SK-N-MC (cell line): ENCODE measurements at places on chromosomes 13 and 19.

DNA sequence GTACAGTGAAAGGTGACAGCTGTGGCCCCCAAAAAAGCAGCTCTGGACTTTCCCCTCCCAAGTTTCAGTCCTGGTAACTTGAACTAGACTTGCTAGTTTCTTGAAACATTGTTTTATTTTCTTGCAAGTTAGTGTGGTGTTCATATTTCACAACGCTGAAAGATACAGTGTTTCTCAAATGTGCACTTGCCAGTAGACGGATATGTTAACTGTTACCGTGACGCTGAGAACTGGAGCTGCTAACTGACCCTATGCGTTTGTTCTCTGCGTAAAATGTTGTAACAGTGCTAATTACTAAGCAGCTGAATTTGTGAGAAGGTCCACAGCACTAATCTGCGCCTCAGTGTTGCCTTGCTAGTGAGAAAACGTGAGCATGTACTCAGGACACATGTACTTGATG lies 79.6 kb downstream of the GGACT start:
- DNase-seq: no peak

DNA sequence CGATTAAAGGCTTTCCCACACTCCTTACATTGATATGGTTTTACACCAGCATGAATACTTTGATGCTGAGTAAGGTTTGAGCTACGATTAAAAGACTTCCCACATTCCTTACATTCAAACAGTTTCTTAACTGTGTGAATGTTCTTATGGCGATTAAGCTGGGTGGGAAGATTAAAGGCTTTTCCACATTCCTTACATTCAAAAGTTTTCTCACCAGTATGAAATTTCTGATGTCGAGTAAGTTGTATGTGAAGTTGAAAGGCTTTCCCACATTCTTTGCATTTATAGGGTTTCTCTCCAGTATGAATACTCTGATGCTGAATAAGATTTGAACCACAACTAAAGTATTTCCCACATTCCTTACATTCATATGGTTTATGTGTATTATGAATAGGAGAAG lies 20.0 kb downstream of the ZNF780B start:
- DNase-seq: no peak

GRCh38 chr13:79869326-79869725 lies 388.4 kb downstream of the NDFIP2 start:
- no peak for DNase-seq

- DNase-seq: no peak
Measured at GRCh38 chr13:68736961-68737360, 1370.7 kb upstream of the ATXN8OS start.

GRCh38 chr13:113665597-113666328 lies 1.3 kb upstream of the GRK1 start:
- no peak for DNase-seq

DNA sequence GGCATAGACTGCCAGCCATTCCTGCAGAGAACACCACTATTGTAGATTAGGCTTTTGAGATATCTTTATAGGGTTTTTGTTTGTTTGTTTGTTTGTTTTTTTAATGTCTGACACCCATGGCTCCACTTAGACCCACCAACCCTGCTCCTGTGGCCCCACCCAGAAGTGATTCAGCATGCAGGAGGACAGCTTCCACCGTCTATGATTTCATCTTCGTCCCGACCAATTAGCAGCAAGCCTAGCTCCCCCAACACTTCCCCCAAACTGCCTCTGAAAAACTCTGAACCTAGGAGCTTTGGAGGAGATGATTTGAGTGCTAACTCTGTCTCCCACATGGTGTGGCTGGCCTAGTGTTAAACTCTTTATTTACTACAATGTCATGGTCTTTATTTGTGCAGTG lies 108.3 kb upstream of the RXFP2 start:
- DNase-seq: no peak

GRCh38 chr19:43351998-43352746 lies 1.3 kb upstream of the CD177 start:
- no peak for DNase-seq

DNA sequence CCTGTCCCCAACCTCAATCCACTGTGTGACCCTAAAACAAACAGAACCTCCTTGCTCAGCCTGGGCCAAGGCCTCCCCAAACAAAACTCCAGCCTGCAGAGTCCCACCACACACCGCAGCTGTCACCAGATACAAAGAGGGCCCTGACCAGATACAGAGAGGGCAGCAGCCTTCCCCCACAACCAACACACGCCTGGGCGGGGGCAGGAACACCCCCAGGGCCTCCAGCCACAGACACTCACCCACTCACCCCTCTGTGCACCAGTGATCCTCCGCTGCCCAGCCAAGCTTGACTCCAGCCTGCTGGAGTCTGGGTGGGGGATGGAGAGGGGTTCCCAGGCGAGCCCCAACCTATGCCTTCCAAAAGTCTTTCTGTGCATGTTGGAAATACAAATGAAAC lies 5.9 kb upstream of the CIRBP start:
- DNase-seq: no peak
